Esophagus squamous epithelium (tissue), 5 donors: ENCODE measurements at places on chromosomes 4 and X.

GRCh38 chrX:35809781-35810180, 11.6 kb downstream of the MAGEB16 start:
- no peaks in the 10 kb centered on the region for H3K4me1 ChIP-seq
- no peaks in the 10 kb centered on the region for H3K27me3 ChIP-seq
- H3K36me3 ChIP-seq, result no peaks in the 10 kb centered on the region

GRCh38 chr4:135739354-135739753, 1537.8 kb upstream of the PABPC4L start:
- H3K4me1 ChIP-seq, result no peaks in the 10 kb centered on the region
- DNase-seq, result no peak
- no peak overlapping the region for H3K27ac ChIP-seq

GRCh38 chrX:99242001-99242400, 1168.1 kb downstream of the PCDH19 start:
- no peaks in the 10 kb centered on the region for H3K4me1 ChIP-seq
- no peak overlapping the region for H3K4me3 ChIP-seq
- no peak overlapping the region for H3K27ac ChIP-seq
- no peak for DNase-seq

DNA sequence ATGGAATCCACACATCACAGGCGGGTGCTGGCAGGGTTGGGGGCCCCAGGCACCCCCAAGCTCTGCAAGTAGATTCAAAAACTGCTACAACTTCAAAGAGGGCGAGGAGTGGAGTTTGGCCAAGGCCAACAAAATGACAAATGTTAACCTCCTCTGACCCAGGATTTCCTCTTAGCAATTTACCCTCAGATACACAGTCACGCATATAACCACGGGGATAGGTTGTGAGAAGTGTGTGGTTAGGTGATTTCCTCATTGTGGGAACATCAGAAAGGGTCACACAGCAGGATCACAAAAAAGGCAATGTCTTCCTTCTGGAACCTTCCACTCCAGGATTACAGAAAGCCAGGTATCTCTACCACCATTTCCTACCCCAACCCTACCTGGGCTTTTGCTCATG, 62.4 kb downstream of the C4orf50 start:
- H3K36me3 ChIP-seq, result no peaks in the 10 kb centered on the region
- no peak for DNase-seq
- H3K4me1 ChIP-seq, result peaks cover 19% of the 10 kb centered on the region

DNA sequence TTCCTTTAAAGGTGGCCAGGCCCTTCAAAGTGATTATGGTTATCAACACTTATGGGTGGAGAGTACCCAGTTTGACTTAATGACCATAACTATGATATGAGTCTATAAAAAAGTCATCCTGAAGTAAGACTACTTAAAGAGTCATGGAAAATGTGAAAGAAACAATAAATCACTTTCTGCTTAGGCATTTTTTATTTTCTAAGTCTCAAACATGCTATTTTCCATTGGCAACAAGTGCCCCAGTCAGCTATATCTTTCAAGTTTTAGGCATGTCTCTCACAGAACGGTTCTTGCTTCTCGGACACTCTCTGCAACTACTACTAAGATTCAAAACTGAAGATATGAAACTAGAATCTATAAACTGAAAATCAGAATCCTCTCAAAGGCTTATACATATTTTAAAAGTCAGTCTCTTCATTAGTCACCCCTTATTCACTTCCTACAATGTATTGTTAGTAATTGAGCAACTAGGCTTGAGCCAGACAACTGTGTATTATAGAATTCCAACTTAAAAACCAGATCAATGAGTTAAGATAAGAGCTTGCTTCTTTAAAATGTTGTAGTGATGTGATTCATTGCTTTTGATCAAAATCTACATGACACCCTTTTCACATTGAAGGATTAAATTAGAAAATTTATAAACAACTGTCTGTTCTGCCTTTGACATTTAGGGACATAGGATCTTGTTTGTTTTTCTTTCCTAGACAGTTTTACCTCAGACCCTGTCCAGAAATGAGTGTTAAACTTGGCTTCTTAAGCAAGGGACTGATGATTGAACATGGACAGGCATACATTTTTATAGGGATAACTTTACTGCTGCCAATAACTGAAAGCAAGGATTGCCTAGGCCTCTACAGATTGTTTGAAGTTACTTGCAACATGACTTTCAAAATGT, 2.9 kb downstream of the ANTXR2 start:
- peaks cover 6% of the 10 kb centered on the region for H3K4me1 ChIP-seq
- no peak overlapping the region for H3K27ac ChIP-seq
- DNase-seq, result no peak
- no peaks in the 10 kb centered on the region for H3K27me3 ChIP-seq
- H3K4me3 ChIP-seq, result peak overlapping the region; percentile 89

- no peak overlapping the region for H3K27ac ChIP-seq
- no peaks in the 10 kb centered on the region for H3K27me3 ChIP-seq
- H3K36me3 ChIP-seq, result no peaks in the 10 kb centered on the region
- no peaks in the 10 kb centered on the region for H3K4me1 ChIP-seq
- H3K4me3 ChIP-seq, result no peak overlapping the region
- DNase-seq, result no peak
Observed at GRCh38 chr4:110510955-110511544, 35.1 kb downstream of the ENPEP start.

GRCh38 chr4:121582296-121582695, 114.5 kb downstream of the ANXA5 start:
- no peaks in the 10 kb centered on the region for H3K27me3 ChIP-seq
- no peaks in the 10 kb centered on the region for H3K36me3 ChIP-seq
- H3K27ac ChIP-seq, result no peak overlapping the region

DNA sequence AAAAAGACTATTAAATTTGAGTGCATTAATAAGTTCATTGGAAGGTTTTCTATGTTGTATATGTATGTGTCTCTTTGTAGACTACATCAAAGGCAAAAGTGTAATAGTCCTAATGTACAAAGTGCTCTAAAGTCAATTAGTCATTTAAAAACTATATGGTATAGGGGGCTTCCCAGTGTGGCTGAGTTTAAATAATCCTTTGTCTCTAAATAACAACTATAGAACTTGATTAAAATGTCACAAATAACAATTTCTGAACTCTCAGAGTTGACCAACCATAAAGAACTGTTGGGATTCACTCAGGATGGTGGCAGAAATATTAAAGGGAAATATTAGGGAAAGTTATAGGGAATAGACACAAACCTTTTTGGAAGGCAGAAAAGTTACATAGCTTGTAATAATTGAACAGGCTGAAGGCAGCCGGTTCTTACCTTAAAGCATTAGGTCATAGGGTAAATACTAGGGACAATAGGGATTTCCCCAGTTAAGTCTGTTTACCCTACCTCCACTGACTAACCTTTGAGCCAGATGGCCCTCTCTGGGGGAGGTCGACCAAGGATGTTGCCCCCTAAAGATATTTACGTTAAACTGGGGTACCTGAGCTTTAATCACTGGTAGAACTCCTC, 1054.2 kb downstream of the ARAP2 start:
- H3K36me3 ChIP-seq, result no peaks in the 10 kb centered on the region
- H3K27me3 ChIP-seq, result no peaks in the 10 kb centered on the region
- no peaks in the 10 kb centered on the region for H3K4me1 ChIP-seq
- H3K27ac ChIP-seq, result no peak overlapping the region
- no peak overlapping the region for H3K4me3 ChIP-seq
- DNase-seq, result no peak

DNA sequence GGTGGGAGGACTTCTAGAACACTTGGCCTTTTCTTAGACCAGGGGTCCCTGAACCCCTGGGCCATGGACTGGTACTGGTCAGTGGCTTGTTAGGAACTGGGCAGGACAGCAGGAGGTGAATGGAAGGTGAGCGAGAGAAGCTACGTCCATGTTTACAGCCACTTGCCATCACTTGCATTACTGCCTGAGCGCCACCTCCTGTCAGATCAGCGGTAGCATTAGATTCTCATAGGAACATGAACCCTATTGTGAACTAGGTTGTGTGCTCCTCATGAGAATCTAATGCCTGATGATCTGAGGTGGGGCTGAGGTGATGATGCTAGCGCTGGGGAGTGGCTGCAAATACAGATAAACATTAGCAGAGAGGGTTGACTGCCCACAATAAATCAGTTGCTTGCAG, 100.9 kb upstream of the IGFBP7 start:
- no peak overlapping the region for H3K4me3 ChIP-seq
- DNase-seq, result no peak
- H3K36me3 ChIP-seq, result no peaks in the 10 kb centered on the region
- H3K27ac ChIP-seq, result no peak overlapping the region

GRCh38 chrX:48461830-48462229, 8.2 kb downstream of the SLC38A5 start:
- no peak overlapping the region for H3K27ac ChIP-seq
- no peaks in the 10 kb centered on the region for H3K27me3 ChIP-seq
- H3K36me3 ChIP-seq, result no peaks in the 10 kb centered on the region
- no peaks in the 10 kb centered on the region for H3K4me1 ChIP-seq

DNA sequence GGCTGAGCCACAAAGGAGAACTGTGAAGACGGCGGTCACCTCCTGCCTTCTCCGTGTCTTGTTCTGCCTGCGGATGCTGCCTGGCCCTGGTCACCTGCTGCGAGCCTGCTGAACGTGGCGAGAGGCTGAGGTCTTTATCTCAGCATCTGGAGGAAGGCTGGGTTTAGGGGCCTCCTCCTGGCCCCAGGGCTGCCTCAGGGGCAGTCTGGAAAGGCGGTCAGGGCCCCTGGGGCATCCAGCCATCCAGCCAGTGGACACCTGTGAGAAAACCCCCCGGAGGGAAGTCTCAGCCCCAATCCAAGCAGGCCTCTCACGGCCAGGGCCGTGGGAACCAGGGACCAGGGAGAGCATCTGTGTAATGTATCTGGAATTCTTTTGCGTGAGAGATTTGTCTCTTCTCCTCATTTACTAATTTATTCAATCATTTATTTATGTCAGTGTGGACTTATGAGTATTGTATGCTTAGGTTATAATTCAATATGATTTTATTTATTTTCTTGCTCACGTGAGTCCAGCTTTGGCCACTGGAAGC, 11.3 kb downstream of the PDE6B start:
- no peak overlapping the region for H3K27ac ChIP-seq
- DNase-seq, result no peak
- H3K4me3 ChIP-seq, result no peak overlapping the region
- H3K27me3 ChIP-seq, result no peaks in the 10 kb centered on the region

GRCh38 chr4:167973513-167973912, 118.8 kb upstream of the ANXA10 start:
- H3K27ac ChIP-seq, result no peak overlapping the region
- H3K36me3 ChIP-seq, result no peaks in the 10 kb centered on the region
- H3K4me1 ChIP-seq, result no peaks in the 10 kb centered on the region
- no peaks in the 10 kb centered on the region for H3K27me3 ChIP-seq

GRCh38 chr4:138090150-138090917, 151.8 kb downstream of the SLC7A11 start:
- no peaks in the 10 kb centered on the region for H3K36me3 ChIP-seq
- H3K27me3 ChIP-seq, result no peaks in the 10 kb centered on the region
- H3K4me1 ChIP-seq, result peaks cover 29% of the 10 kb centered on the region
- no peak for DNase-seq
- H3K4me3 ChIP-seq, result no peak overlapping the region

- no peaks in the 10 kb centered on the region for H3K36me3 ChIP-seq
- DNase-seq, result no peak
- no peaks in the 10 kb centered on the region for H3K4me1 ChIP-seq
- H3K27ac ChIP-seq, result no peak overlapping the region
- H3K27me3 ChIP-seq, result no peaks in the 10 kb centered on the region
Observed at GRCh38 chr4:119638359-119638758, 9.8 kb upstream of the PDE5A start.

DNA sequence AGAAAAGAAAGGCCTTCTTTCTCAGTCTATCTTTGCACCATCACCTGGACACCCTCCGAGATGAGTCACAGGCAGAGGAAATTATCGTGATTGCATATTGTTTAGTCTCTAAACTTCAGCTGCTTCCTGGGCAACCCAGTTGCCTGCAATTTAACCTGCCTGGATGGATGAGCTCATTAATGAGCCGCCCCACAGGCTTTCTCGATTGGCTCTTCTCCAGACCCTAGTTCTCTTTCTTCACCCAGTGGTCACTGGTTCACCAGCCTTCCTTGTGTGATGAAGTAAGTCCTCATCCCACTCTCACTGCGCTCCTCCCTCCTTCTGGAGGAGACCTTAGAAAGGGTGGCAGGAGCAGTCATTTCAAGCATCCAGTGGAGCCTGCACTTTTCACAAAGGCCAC, 94.4 kb downstream of the SOWAHB start:
- no peak overlapping the region for H3K27ac ChIP-seq
- no peaks in the 10 kb centered on the region for H3K27me3 ChIP-seq
- no peaks in the 10 kb centered on the region for H3K36me3 ChIP-seq
- no peak for DNase-seq
- H3K4me3 ChIP-seq, result no peak overlapping the region
- H3K4me1 ChIP-seq, result peaks cover 3% of the 10 kb centered on the region

GRCh38 chr4:31360786-31361185, 640.6 kb downstream of the PCDH7 start:
- H3K4me1 ChIP-seq, result no peaks in the 10 kb centered on the region
- H3K36me3 ChIP-seq, result no peaks in the 10 kb centered on the region
- no peak for DNase-seq
- H3K27ac ChIP-seq, result no peak overlapping the region

- H3K27ac ChIP-seq, result no peak overlapping the region
- no peak overlapping the region for H3K4me3 ChIP-seq
- DNase-seq, result no peak
- no peaks in the 10 kb centered on the region for H3K36me3 ChIP-seq
- no peaks in the 10 kb centered on the region for H3K27me3 ChIP-seq
Observed at GRCh38 chr4:48237996-48238645, 31.5 kb downstream of the TEC start.

GRCh38 chr4:70651864-70652506, 14.3 kb downstream of the JCHAIN start:
- no peak overlapping the region for H3K27ac ChIP-seq
- H3K4me1 ChIP-seq, result no peaks in the 10 kb centered on the region
- no peaks in the 10 kb centered on the region for H3K27me3 ChIP-seq
- H3K4me3 ChIP-seq, result no peak overlapping the region
- H3K36me3 ChIP-seq, result no peaks in the 10 kb centered on the region
- no peak for DNase-seq

- no peak overlapping the region for H3K27ac ChIP-seq
- H3K4me1 ChIP-seq, result no peaks in the 10 kb centered on the region
- no peak for DNase-seq
- no peak overlapping the region for H3K4me3 ChIP-seq
- H3K36me3 ChIP-seq, result no peaks in the 10 kb centered on the region
- no peaks in the 10 kb centered on the region for H3K27me3 ChIP-seq
Observed at GRCh38 chr4:6232836-6233785, 32.8 kb upstream of the JAKMIP1 start.

DNA sequence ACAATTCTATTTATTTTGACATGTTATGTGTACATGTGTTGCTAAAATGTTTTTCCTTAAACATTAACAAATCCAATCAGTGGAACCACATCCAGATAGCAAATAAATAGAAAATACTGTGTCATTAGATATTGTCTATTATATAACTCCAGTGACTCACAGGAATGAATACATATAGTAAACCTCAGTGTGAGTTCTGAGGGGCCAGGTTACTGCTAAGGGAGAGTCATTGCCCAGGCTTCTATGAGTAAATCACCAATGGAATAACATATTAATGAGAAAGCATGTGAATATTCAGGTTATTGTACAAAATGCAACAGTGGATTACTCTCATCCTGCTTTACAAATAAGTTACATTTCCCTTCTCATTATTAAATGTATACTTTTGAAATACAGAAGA, 27.2 kb downstream of the TACR3 start:
- no peak overlapping the region for H3K4me3 ChIP-seq
- no peaks in the 10 kb centered on the region for H3K4me1 ChIP-seq
- no peak for DNase-seq
- no peaks in the 10 kb centered on the region for H3K27me3 ChIP-seq
- H3K27ac ChIP-seq, result no peak overlapping the region
